ENCODE measurements at places on chromosomes 5 and 9.

DNA sequence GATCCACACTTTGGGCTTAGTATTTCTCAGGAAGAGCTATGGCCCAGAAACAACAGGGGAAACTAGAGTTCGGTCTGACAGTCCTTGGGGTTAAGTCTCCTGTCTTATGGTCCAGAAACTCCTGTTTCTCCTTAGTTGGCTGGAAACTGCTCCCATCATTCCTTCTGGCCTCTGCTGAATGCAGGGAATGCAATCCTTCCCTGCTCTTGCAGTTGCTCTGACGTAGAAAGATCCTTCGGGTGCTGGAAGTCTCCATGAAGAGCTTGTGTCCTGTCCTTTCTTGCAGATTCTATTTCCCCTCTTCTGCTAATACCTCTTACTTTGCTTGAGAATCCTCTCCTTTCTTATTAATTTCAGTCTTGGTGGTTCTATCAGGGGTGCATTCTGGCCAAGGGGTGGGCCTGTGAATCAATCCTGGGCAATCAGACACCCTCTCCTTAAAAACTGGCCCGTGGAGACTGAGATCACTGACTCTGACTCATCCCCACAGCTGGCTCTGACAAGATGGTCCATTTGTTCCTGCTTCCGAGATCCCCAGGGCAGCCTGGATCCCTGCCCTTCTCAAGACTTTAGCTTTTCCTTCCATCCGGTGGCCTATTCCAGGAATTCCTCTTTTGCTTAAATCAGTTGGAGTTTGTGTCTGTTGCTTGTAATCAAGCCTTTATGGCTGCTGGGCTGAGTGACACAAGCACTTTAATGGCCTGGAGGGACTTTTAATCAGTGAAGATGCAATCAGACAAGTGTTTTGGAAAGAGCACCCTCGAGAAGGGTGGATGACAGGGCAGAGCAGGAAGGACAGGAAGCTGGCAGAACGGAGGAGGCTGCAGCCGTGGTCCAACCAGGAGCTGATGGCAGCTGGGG lies 23.7 kb downstream of the PTGS1 start:
- no peak for DNase-seq

DNA sequence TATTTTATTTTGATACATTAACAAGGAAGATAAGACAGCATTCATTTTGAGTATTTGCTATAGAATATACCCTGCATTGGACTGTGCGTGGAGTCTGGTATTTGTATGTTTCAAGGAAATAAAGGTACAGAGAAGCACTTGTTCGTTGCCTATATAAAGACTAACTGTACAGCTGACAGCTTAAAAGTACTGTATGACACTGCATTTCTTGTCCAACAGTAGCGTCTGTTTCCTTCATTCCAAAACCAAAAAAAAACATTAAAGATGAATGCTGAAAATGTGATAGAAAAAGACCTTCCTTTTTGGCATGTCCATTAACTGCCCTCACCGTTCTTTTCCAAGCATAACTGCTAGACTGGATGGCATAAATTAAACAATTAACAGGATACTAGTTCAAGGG lies 15.3 kb downstream of the TNFAIP8 start:
- DNase-seq = no peak

DNA sequence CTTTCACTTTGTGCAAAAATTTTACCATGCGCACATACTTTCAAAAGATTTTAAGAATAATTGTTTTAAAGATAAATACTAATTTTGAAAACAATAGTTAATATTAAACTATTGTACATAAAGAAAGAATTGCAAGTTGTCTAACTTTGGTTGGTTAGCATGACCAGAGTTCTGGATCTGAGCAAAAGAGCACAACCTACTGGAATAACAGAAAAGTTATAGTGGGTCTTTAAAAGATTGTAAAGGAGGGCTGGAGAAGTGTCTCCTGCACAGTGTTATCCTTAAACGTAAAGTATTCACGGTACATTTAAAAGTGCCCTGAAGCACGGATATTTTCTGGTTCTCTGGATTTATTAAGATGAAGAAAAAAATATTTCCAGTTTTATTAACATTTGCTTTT lies 70.6 kb downstream of the GLIS3 start:
- no peak for DNase-seq

- no peak for DNase-seq
Observed at GRCh38 chr9:7976167-7976755, 176.7 kb upstream of the DMAC1 start.

DNA sequence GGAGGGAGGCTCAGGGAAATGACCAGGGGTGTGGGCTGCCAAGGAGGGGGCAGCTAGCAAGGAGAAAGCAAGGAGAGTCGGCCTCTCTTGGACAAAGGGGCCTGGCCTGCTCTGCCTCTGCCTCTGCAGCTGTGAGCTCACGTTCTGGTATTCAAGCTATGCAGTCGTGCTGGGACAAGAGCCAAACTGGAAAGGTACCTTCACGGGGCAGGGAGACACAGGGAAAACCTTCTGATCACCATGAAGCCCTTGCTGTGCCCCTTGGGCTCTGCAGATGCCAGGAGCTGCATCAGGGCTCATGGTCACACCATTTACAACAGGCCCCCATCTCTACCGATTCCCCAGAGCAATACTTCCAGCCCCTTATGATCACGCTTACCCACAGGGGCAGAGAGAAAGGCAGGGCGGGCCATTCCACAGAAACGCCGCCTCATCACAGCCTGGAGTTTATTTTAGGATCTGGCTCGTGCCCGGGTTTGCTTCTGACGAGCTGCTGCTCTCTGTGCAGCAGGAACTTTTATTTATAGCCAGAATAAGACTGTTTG lies 63.2 kb downstream of the PRRT1B start:
- DNase-seq = no peak

DNA sequence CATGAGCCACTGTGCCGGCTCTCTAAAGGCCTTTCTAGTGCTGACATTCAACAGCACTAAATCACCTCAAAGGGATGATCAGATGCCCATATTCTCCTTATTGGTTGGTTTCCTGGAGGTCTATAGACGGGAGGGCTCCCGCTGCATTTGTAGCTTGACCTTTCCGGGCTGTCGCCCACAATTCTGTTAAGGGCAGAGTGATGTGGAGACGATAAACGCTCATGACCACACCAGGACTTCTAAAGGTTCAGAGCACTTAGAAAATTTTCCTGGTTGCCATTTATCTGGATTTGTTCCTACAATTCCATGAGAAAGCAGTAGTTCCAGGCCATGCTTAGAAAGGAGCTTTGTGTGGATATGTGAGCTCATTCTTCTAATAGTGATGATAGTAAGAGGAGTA lies 170.3 kb downstream of the SLC12A2 start:
- no peak for DNase-seq

GRCh38 chr5:147635882-147636728 lies 126.2 kb upstream of the DPYSL3 start:
- DNase-seq = no peak

- DNase-seq = no peak
Observed at GRCh38 chr9:33988219-33988890, 60.3 kb downstream of the UBAP2 start.

DNA sequence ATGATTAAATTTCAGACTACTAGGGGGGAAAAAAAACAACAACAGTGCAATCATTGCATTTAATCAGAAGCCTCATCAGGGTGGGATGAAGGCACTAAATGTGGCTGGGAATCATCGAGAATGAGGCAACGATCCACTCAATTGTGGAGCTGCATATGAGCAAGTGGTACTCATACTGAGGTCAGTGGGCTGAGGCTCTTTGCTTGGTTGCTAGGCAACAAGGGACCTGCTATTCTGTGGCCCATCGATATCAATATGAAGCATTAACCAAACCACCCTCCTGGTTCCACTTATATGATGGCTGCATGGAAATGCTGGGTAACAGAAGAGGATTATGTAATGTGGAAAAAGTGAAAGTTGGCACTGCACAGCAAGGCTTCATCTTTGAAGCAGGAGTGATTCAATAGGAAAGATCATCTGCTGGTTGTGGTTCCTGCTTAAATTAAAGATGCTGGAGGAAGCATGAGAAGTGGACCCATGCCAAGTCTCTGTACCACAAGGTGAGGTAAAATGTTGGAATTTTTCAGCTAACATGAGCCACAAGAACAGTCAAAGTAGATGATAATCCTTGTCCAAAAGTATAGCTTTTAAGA lies 159.8 kb upstream of the HMHB1 start:
- DNase-seq = no peak

- DNase-seq = no peak
Observed at GRCh38 chr5:41246376-41246775, 33.0 kb upstream of the C6 start.

- no peak for DNase-seq
Observed at GRCh38 chr9:32550150-32550561, 2.0 kb upstream of the SMIM27 start.

DNA sequence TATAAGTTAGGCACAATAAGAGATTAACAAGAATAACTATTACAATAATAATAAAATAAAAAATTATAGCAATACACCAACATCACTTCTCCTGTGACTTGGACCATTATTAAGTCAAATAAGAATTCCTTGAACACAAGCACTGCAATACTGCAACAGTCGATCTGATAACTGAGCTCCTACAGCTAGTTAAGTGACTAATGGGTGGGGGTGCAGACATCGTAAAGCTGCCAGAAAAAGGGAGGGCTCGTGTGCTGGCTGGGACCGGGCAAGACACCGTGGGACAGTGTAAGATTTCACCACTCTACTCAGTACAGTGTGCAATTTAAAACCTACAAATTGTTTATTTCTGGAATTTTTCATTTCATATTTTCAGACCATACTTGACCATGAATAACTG lies 78.8 kb downstream of the SNX24 start:
- DNase-seq = no peak

- DNase-seq = no peak
Observed at GRCh38 chr5:124685404-124685930, 61.0 kb downstream of the ZNF608 start.

DNA sequence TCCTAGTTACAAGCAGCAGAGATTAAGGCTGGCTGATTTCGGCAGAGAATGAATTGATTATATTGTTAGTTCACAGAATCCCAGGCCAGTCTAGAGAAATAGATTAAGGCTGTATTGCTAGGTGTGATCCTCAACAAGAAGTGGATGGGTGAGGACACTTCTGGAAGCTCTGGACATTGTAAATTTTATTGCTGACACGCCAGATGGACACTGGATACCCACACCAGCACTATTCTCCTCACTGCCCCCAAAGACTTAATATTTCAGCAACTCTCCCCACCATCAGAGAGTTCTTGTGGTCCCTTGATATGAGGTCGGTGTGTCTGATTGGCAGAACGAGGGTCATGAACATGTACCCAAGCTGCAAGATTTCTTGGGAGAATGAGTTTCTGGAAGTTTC lies 171.6 kb upstream of the EGFLAM start:
- DNase-seq = no peak

DNA sequence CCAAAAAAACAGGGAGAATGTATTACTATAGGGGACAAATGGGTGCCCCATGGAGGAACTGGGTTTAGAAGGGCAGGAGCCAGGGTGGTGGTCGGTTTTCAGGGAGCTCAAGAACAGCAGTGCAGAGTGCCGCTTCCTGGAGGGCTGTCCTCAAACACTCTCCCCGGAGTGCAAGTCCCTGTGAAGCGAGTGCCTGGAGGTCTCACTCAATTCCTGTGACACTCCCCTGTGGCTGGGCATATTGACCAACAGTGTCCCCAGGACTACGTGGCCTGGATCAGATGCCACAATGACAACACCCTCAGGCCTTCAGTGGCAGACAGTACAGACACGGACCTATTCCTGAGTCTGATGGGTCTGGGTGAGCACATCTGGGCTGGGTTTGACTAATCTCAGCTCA lies 412.1 kb upstream of the IRX2 start:
- no peak for DNase-seq

- no peak for DNase-seq
Observed at GRCh38 chr5:1783216-1783554, 16.5 kb downstream of the MRPL36 start.

Data from activated naive CD4-positive, alpha-beta T cell (primary cell).